ENCODE measurements at places on chromosomes 11 and 22. TPM values are rescaled to one million over a fixed set of nuclear protein-coding genes. Genes with fewer than 3 reads are reported as not detected.

The PYGM gene
- 291 TPM for total RNA-seq

The MRPL48 gene
- total RNA-seq, result 25.6 TPM

The JHY gene
- total RNA-seq, result 1.6 TPM

The CARD10 gene
- 5.7 TPM for total RNA-seq

All from skeletal muscle tissue (tissue), 5 donors.